Activated CD8-positive, alpha-beta T cell treated with anti-CD3 and anti-CD28 coated beads for 36 hours (primary cell): ENCODE measurements at places on chromosomes 3 and 15.

DNA sequence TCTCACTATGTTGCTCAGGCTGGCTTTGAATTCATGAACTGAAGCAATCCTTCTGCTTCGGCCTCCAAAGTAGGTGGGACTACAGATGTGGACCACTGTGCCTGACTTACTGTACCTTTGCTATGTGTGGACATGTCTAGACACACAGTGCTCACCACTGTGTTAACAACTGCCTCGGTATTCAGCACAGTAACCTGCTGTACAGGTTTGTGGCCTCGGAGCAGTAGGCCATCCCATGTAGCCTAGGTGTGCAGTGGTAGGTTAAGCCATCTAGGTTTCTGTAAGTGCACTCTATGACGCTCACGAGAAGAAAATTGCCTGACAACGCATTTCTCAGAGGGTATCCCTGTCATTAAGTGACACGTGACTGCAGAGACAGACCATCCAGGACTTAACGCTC lies 70.3 kb downstream of the TAMM41 start:
- no peak for DNase-seq

- DNase-seq: peak; percentile 47
Observed at GRCh38 chr3:130894130-130894985, 474 bp downstream of the ATP2C1 start.

- no peak for DNase-seq
Observed at GRCh38 chr3:804211-804610, 288.6 kb upstream of the CNTN6 start.

- DNase-seq: no peak
Observed at GRCh38 chr3:43871627-43872245, 181.0 kb downstream of the ABHD5 start.

GRCh38 chr3:127254730-127255129 lies 33.1 kb downstream of the PRR20G start:
- no peak for DNase-seq

DNA sequence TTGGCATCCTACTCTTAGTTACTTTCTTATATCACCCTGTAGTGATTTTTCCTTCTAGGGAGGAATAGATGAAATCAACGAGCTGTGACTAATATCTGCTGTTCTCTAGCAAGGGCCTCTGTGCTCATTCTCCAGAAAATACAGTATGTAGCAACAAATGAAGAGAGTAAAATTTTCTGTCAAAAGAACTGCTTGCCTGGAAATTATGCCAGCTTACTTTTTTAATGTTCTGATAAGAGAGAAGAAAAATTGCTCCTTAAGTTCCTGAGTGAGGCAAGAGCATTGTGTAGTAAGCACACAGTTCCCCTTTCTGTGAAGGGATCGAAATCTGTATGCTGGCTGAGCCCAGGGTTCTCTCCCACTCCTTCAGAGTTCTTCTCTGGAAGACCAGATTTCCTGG lies 51.4 kb upstream of the GK5 start:
- no peak for DNase-seq

GRCh38 chr15:78098131-78098755 lies 5.9 kb downstream of the SH2D7 start:
- no peak for DNase-seq

DNA sequence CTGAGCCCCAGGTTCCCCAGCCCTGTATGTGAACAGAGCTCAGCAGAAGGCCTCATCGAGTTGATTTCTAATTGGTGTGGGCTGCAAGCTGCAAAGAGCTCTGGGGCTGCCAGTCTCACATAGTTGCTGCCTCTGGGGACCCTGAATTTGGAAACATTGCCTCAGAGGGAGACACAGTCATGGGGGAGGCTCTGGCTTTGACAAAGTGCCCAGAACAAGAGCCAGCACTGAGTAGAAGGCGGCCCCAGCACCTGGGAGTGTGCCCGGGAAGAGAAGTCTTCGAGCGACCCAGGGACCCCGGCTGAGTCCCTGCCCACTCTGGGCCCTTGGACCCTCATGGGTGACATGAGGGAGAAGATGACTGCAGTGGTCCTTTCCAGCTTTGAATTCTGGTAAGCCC lies 7.3 kb downstream of the NTRK3 start:
- no peak for DNase-seq

DNA sequence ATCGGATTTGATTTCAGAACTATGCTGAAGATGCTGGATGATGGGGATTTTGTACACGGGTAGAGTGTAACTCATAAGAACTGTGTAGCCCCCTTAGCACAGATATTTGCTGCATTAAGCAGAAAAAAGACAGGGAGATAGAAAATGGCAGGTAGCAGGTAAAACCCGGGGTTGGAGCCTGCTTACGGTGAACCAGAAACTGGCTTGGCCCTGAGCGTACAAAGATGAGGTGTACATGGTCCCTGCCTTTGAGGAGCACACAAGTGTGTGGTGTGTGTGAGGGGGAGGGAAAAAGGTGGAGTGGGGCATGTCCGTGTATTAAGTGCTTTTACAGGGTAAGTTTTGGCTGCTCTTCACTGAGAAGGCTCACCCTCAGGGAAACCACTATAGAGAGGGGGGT lies 3.5 kb downstream of the LPP start:
- no peak for DNase-seq

DNA sequence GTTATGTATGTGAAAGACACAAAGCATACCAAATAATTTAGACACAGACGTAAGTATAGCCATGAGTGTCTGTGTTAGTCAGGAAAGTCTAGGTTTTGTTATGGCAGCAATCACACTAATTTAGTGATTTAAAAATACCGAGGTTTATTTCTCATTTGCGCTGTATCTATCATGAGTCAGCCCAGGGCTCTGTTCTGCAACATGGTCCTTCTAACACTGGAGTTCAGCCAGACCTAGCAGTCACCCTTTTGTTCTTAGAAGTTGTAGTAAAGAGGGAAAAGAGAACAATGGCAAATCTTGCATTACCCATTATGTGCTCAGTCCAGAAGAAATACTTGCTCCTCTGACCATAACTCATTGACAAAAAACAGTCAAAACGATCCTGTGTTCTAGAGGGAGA lies 311.5 kb downstream of the NLGN1 start:
- no peak for DNase-seq

DNA sequence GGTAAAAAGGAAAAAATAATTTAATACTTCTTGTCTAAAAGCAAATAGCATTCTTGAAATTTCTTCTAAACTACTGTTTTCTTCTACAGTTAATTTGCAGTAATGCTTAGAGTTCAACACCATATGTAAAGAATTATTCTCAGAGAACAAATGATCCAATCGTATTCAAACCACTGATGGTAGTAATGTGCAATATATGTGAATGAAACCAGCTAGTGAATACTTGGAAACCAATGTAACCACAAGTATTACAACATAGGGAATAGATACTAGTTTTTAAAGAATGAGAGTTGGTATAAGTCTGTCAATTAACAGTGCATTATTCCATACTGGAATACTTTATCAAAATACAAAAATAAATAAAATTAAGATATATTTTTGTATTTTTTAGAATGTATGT lies 850.0 kb downstream of the DIPK2A start:
- DNase-seq: no peak

DNA sequence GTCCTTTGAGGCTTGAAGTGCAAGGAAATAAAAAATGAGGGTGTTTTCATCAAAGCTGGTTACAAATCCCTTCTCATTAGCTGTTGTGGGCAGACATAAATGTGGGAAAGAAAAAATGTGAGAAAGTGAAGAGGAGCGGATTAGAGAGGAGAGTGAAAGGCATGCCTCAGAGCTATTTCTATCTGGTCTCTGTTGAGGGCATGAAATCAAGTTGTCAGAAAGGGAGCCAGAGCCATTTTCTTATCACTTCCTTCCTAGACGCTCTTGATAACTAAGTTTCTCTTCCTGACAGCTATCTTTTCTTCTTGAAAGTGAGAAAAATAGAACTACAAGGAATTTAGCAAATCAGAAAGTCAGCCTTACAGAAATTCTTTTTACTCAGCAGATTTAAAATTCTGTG lies 20.8 kb upstream of the CAPN3 start:
- no peak for DNase-seq

GRCh38 chr15:77475001-77475400 lies 54.3 kb downstream of the HMG20A start:
- DNase-seq: no peak

DNA sequence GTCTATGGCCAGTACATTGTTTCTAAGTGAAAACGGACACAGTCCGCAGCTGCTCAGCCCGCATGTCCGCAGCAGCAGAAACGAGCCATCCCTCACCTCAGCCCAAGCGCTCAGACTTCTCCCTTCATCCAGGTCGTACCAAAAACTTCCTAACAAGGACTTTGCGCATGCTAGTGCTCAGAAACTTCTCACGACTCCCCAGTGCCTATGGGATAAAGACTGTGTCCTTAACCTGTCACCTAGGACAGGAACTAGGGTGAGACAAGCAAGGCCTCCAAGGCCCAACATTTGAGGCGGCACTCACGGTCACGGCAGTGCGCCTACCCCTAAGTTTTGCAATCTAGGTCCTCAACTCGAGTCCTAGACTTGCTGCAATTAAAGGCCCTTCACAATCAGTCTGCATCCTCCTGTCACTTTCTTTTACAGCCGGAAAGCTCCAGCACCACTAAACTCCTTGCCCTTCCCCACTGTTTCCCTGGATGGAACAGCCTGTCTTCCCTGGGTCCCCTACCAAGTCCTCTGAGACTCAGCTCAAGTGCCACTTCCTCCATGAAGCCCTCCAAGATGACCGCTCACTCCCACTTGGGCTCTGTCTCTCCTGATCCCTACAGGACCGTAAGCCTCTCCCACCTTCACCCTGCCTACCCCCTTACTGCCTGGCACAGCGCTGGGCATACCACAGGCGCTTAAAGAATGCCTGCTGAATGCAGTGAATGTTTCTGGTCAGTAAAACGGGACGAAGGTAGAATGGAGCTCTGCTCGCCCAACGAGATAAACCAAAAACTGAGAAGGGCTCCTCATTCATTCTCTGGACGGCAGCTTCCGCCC lies 1.2 kb downstream of the CLN6 start:
- peak; percentile 19 for DNase-seq

DNA sequence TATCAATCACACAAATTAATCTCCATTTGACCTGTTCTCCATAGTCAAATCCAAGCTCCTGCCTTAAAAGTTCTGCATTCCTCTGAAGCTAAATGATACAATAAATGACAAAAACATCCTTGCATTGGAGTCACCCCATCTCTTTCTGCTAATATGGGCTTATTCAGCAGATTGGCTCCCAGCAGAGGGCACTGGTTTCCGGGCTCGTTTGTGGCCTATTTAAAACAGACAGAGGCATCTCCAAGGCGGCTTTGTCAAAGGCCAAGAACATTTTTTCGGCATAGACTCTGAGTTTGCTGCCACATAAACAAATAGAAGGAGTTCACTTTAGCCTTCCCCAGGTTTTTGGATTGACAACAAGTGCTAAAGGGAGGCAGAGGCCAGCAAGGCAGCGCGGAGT lies 204.4 kb upstream of the RASGRP1 start:
- peak; percentile 1 for DNase-seq

GRCh38 chr3:124811436-124811835 lies 75.7 kb downstream of the ITGB5 start:
- no peak for DNase-seq

DNA sequence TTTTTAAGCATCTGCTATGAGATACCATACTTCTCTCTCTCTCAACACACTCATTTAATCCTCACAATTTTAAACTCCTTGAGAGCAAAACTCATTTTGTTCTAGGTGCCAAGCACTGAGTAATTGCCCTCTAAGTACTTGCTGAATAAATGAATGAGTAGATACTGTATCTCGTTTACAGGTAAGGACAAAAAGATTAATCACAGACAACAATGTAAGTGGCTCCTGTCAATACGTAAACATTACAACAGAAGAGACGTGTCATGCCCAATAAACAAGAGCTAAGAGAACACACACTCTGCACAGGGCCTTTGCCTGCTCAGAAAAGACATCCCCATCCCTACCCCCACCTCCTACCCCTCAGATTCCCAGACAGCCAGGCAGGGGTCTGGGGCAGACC lies 59.8 kb downstream of the CHSY1 start:
- no peak for DNase-seq

DNA sequence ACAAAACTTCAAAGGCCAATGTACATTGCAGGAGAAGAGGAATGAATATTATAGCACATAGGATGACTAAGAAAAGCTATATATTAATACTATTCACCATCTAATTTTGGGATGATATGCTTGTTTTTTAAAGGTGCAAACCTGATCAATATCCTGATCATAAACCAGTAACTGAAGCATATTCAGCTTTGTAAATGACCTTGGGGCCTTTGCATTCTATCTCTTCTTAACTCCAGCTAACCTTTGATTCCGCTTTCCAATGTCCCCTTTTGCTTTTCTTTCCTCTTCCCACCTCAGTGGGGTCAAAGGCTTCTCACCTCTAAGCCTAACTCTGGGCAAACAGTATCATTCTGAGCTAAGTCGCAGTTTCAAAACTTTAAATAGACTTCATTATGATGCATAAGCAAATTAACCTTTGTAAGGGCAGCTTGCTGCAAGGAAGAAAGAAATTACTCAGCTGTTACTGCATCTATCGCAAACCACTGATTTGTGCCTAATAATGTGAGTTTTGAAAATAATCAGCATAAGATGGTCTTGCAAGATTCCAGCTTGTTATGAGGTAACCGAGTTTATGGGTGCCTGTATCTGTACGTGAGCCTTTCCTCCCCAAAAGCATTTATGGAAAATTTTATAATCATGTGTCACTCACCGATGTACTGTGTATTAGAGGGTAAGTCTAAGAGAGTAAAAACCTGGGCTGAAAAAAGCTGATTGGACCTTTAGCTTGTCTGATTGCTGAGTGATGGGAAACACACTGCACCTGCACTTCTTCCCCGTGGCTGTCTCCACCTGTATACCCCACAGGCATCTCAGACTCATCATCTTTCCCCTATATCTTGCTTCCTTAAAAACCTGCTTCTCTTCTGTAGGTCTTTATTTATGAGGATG lies 116.8 kb downstream of the TPRG1 start:
- no peak for DNase-seq

- no peak for DNase-seq
Observed at GRCh38 chr3:59831394-59831793, 781.6 kb upstream of the CFAP20DC start.

- DNase-seq: no peak
Observed at GRCh38 chr3:126659915-126660886, 5.3 kb upstream of the TXNRD3 start.

DNA sequence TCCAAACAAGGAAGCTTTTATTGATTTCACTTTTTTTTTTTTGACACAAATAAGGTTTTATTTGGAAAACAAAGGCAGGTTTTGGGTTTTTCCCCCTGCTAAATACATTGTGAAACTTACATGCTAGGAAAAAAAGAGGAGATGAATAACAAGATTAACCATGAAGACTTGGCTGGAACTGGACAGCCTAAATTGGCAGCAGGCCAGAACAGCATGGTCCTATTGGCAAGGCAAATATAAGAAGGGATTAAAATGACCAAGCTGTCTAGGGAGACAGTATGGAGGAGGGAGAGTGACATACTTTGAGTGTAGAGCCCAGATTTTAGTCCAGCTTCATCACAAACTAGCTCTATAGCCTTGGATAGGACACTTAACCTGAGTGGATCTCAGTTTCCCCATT lies 63.9 kb upstream of the BBX start:
- DNase-seq: no peak

- DNase-seq: no peak
Observed at GRCh38 chr15:34900748-34901147, 68.8 kb downstream of the AQR start.

- DNase-seq: no peak
Observed at GRCh38 chr3:161390200-161390599, 18.9 kb upstream of the SPTSSB start.
